ENCODE measurements at places on chromosomes 2 and 18. TPM values are rescaled to one million over a fixed set of nuclear protein-coding genes. Genes with fewer than 3 reads are reported as not detected.

- DNase-seq = no peak
These were observed 23.2 kb downstream of the MEMO1 start for GRCh38 chr2:31987454-31988220.

DNA sequence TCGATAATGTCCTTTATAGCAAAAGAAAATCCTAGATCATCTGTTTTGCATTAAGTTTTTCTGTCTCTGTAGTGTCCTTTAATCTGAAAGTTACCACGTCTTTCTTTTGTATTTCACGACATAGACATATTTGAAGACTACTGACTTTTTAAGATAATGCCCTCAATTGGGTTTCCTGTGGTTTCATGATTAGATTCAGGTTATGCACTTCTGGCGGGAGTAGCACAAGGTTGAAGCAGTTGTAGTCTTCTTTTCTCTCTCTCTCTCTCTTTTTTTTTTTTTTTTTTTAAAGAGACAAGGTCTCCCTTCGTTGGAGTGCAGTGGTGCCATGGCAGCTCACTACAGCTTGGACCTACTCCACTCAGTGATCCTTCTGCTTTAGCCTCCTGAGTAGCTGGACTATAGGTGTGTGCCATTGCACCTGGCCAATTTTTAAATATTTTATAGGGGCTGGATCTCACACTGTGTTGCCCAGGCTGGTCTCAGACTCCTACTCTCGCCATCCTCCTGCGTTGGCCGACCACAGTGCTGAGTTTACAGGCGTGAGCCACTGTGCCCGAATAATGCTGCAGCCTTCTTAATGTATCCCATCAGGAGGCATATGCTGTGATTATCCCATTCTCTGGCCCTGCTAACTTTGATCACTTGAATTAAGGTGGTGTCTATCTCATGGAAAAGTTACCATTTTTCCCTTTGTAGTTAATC is 3.9 kb downstream of the INPP4A start:
- no peak for DNase-seq

DNA sequence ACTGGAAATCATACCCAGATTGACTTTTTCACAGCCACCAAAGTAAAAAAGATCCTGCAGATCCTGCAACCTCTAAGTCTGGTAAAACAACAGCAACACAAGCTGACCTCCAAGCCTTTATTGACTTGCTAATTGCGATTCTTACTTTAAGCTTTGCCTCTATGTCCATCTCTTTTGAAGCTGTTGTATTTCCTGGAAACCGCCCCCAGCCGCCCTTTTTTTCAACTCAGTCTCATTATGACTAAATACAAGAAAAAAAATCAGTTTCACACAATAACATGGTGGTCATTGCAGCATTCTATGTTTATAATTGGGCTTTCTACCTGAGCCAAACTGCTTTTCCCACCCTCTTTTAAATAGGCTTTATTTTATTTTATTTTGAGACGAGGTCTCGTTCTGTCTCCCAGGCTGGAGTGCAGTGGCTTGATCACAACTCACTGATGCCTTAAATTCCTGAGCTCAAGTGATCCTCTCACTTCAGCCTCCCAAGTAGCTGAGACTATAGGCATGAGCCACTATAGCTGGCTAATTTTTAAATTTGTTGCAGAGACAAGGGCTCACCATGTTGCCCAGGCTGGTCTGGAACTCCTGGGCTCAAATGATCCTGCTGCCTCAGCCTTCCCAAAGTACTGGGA is 76.2 kb downstream of the MOGAT1 start:
- no peak for DNase-seq

GRCh38 chr2:81158505-81158904 is 854.0 kb upstream of the LRRTM1 start:
- DNase-seq = no peak

CRYGC gene
- not detected for polyA plus RNA-seq

MOGAT1 gene
- not detected for polyA plus RNA-seq

Measured in forelimb muscle (tissue), 1 donor.